ENCODE measurements at places on chromosomes 4 and X. TPM values are rescaled to one million over a fixed set of nuclear protein-coding genes. Genes with fewer than 3 reads are reported as not detected.

DNA sequence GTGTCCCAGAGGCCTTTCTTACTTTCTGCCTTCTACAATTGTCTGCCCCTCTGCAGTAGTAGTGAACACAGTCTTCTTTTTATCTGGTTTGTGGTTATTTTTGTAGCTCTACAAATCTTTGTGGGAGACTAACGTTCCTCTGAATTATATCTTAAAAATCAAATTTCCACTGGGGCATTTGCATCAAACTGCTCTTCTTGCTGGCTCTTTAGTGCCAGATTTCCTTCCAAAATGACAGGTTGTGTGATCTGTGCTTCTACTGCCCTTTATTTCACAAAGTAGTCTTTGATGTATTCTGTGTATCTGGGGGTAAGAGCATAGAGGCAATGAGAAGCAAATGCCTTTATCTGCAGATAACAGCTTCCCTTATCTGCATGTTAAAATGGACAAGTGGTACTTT is 34.5 kb downstream of the TSPAN7 start:
- H3K36me3 ChIP-seq: no peaks in the 10 kb centered on the region
- no peak for DNase-seq

DNA sequence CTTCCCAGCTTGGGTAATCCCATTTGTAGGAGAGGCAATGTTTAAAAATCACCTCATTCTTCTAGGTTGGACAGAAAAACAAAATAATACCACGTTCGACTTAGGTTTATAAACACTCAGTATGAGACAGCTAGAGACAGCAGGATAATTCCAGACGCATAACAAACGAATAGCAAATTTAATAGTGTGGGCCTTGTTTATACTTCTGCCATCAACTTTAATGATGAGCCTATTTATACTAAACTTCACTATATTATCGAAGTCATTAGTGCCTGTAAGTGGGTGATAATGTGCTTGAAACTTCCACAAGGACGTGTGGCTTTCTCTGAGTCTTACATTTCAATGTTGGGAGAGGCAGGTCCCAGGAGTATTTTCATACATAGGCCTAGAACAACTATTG is 255.7 kb upstream of the PPARGC1A start:
- no peak overlapping the region for H3K4me3 ChIP-seq
- H3K36me3 ChIP-seq: no peaks in the 10 kb centered on the region
- H3K27ac ChIP-seq: no peak overlapping the region
- no peaks in the 10 kb centered on the region for H3K27me3 ChIP-seq
- DNase-seq: no peak

GRCh38 chrX:12973561-12974304 is 1.2 kb upstream of the TMSB4X start:
- peak overlapping the region; percentile 95 for H3K4me3 ChIP-seq
- peak overlapping the region; percentile 100 for H3K27ac ChIP-seq
- peaks cover 10% of the 10 kb centered on the region for H3K36me3 ChIP-seq
- peaks cover 34% of the 10 kb centered on the region for H3K4me1 ChIP-seq

SSX4 gene
- not detected for total RNA-seq

DNA sequence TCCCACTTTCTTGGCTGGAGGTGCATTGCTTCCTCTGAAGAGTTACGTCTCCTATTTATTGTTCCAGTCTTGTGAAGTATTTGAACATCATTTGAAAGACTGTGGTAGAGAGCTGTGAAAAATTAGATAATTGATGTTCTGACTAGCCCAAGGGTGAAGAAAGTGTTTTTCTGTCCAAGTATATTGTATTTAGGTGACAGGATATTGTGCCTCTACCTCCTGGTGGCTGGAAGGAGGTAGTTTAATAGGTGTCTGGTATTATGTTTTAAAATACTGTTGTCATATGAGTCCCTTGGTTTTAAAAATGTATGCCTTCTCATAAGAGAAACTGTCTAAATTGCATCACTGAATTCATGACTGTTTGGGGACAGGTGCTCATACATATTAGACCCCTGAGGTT is 226.0 kb downstream of the SPRY1 start:
- H3K4me1 ChIP-seq: peaks cover 3% of the 10 kb centered on the region
- DNase-seq: no peak

- no peaks in the 10 kb centered on the region for H3K4me1 ChIP-seq
- H3K27me3 ChIP-seq: no peaks in the 10 kb centered on the region
- H3K27ac ChIP-seq: no peak overlapping the region
- no peak for DNase-seq
Measured at GRCh38 chrX:138740341-138740740, 28.8 kb upstream of the FGF13 start.

GRCh38 chrX:101658661-101659491 is 774 bp downstream of the ARMCX2 start:
- peaks cover 3% of the 10 kb centered on the region for H3K36me3 ChIP-seq
- H3K4me3 ChIP-seq: peak overlapping the region; percentile 90
- peak; percentile 40 for DNase-seq

DNA sequence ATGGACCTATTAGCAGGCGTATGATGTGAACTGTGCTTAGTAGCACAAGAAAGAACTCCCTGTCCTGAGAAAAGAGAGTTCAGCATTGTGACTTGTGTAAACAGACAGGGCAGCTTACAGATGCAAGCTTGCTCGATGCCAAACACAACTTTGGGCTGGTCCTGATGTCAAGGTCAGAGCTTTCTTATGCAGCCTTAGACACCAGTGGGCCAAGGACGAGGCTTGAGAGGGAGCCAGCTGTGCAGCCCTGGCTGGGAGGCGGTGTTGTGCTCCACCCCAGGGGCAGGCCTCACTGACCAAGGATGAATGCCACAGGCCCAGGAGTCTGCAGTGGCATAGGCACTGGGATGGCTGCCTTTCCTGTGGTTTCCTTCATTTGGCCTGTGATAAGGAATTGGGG is 35.4 kb downstream of the JADE1 start:
- H3K27me3 ChIP-seq: no peaks in the 10 kb centered on the region
- H3K4me1 ChIP-seq: peaks cover 39% of the 10 kb centered on the region
- peaks cover 13% of the 10 kb centered on the region for H3K36me3 ChIP-seq
- DNase-seq: no peak
- no peak overlapping the region for H3K4me3 ChIP-seq

- H3K4me1 ChIP-seq: peaks cover 2% of the 10 kb centered on the region
- DNase-seq: no peak
- H3K4me3 ChIP-seq: peak overlapping the region; percentile 22
Measured at GRCh38 chrX:109830157-109830703, 97.2 kb upstream of the ACSL4 start.

AFP gene
- total RNA-seq: not detected

PRSS48 gene
- total RNA-seq: not detected

CXXC4 gene
- 0.07 TPM for total RNA-seq

TLR3 gene
- total RNA-seq: 1.5 TPM

TRAM1L1 gene
- not detected for total RNA-seq

- no peak overlapping the region for H3K4me3 ChIP-seq
- no peak overlapping the region for H3K27ac ChIP-seq
- DNase-seq: no peak
- H3K27me3 ChIP-seq: no peaks in the 10 kb centered on the region
- H3K36me3 ChIP-seq: no peaks in the 10 kb centered on the region
Measured at GRCh38 chr4:175066923-175067627, 148.9 kb downstream of the ADAM29 start.

MAP9 gene
- 29.7 TPM for total RNA-seq

DNA sequence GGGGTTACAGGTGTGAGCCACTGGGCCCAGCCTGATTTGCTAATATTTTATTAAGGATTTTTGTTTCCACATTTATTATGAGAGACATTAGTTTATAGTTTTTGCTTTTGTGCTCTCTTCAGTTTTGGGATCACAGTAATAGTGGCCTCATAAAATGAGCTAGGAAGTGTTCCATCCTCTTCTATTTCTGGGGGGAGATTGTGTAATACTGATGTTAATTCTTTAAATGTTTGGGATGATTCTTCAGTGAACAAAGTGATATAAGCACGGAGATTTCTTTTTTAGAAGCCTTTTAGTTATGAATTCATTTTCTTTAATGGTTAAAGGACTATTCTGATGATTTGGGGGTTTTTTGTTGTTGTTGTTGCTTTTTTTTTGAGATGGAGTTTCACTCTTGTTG is 41.3 kb downstream of the RBMX start:
- DNase-seq: no peak
- no peak overlapping the region for H3K27ac ChIP-seq
- H3K4me3 ChIP-seq: no peak overlapping the region
- no peaks in the 10 kb centered on the region for H3K27me3 ChIP-seq
- no peaks in the 10 kb centered on the region for H3K36me3 ChIP-seq
